Glutamatergic neuron (in vitro differentiated cells): ENCODE measurements at places on chromosomes 5 and 9.

- DNase-seq: no peak
Measured at GRCh38 chr5:140246378-140247122, 56.4 kb downstream of the PFDN1 start.

DNA sequence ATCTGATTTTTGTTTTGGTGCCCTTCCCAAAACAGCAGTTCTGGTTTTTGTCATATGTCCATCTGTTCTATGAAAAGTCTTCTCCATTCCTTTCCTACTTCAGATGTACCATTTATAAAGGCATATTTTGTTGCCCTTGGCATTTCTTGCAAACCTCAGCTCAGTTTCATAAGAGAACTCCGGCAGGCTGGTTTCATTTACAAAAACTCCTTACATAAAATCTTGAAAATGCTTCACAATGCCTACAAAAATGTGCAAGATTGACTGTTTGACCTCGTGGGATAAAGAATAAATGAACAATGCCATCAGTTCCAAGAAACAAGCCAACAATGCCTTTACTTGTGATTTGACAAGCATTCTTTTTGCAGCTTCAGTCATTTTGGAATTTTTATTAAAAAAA lies 39.1 kb upstream of the CTNNAL1 start:
- DNase-seq: no peak

- DNase-seq: no peak
Measured at GRCh38 chr5:81408496-81408895, 14.6 kb upstream of the ACOT12 start.

GRCh38 chr9:16901590-16901989 lies 31.1 kb upstream of the BNC2 start:
- no peak for DNase-seq

- peak; percentile 60 for DNase-seq
Measured at GRCh38 chr5:142145106-142145900, 36.7 kb downstream of the NDFIP1 start.
